ENCODE measurements at places on chromosomes 11 and 22. TPM values are rescaled to one million over a fixed set of nuclear protein-coding genes. Genes with fewer than 3 reads are reported as not detected.
A peak's percentile ranks its signal among the peaks of the same experiment; 100 is the strongest.

DNA sequence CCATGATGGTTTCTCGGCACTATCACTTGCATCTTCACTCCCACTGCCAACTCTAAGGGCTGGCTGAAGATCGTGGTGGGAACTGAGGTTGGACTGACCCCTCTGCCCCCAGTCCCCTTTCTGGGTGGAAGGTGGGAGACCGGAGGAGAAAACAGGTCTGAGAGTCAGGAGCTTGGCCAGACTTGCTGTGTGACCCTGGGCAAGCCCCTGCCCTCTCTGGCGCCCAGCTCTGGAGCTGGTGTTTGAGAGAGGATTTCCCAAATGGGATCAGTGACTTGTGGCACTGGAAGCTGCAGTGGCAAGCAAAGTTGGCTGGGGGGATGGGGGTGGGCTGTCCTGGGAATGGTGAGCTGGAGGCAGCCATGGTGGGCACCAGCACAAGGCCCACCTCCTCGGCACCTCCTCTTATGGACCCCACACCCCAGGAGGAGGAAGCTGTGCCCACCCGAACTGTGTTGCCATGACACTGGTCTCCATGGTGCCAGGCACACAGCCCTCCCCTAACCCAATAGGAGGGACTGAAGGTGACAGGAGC is 6.5 kb upstream of the PDE2A start:
- DNase-seq = no peak

DNA sequence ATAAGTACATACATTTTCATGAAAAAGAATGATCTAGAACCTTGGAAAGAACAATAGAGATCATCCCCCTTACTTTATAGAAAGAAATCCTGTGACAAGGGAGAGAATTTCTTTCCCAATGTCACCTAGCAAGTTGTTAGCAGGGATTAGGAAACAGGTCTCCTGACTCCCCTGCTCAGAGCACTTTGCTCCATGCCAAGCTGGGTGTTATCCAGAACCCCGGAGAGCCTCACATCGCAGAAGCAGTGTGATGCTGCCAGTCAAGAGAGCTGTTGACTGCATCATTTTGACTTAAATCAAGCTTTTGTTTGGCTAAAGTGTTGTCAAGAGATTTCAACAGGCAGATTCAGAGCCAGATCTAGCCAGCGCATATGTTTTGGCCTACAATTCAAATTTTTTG is 3.6 kb upstream of the RRAS2 start:
- no peak for DNase-seq

GRCh38 chr11:942823-943222 is 17.2 kb downstream of the AP2A2 start:
- peak; percentile 64 for DNase-seq

DNA sequence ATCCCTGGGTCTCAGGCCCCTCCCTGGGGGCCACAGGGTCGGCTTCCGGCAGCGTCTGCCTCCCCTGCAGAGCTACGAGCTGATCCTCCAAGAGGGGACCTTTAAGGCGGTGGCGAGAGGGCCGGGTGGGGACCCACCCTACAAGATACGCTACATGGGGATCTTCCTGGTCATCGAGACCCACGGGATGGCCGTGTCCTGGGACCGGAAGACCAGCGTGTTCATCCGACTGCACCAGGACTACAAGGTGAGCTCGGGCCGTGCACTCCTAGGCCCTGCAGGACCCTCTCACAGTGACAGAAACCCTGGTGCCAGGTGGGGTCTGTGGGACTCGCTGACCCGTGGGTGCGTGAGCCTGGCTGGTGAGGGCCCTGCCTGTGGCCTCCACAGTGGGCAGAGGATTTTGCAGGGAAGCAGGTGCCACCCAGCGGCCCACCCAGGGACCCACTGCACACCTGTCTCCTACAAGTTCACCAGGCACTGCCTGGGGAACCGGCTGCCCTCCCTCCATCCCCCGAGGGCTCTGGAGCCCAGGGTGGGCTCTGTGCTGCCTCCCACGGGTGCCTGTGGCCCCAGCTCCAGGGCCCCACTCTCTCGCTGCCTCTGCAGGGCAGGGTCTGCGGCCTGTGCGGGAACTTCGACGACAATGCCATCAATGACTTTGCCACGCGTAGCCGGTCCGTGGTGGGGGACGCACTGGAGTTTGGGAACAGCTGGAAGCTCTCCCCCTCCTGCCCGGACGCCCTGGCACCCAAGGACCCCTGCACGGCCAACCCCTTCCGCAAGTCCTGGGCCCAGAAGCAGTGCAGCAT is 13.7 kb downstream of the MUC5B start:
- DNase-seq = no peak

Gene HOATZ
- total RNA-seq = not detected

GRCh38 chr11:112812729-112813128 is 148.5 kb upstream of the NCAM1 start:
- DNase-seq = no peak

DNA sequence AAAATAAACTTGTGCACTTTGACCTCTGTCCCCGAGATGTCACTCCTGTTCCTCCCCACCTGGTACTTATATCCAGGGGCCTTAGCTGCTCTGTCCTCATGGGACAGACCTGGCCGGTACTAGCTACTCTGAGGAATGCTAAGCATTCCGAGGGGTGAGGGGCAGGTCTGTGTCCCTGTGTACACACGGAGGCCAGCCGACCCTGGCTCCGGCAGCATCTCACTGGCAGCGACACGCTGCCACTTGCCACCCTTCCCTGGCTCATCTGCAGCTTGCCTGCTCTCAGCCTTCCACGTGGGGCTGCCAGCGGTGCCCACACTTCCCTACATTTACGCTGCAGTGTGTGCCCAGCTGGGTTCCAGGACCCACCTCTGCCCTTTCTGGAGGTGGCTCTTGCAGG is 21.6 kb upstream of the TEF start:
- DNase-seq = no peak

Gene MRPL48
- total RNA-seq = 42.3 TPM

Gene RBMXL2
- 0.41 TPM for total RNA-seq

- DNase-seq = no peak
Measured at GRCh38 chr22:48920776-48921241, 906.9 kb downstream of the BRD1 start.

All from dorsolateral prefrontal cortex (tissue), 122 donors.